ENCODE measurements at places on chromosomes 4 and X.

GRCh38 chrX:76439188-76439587 lies 11.7 kb downstream of the MAGEE1 start:
- DNase-seq, result no peak

DNA sequence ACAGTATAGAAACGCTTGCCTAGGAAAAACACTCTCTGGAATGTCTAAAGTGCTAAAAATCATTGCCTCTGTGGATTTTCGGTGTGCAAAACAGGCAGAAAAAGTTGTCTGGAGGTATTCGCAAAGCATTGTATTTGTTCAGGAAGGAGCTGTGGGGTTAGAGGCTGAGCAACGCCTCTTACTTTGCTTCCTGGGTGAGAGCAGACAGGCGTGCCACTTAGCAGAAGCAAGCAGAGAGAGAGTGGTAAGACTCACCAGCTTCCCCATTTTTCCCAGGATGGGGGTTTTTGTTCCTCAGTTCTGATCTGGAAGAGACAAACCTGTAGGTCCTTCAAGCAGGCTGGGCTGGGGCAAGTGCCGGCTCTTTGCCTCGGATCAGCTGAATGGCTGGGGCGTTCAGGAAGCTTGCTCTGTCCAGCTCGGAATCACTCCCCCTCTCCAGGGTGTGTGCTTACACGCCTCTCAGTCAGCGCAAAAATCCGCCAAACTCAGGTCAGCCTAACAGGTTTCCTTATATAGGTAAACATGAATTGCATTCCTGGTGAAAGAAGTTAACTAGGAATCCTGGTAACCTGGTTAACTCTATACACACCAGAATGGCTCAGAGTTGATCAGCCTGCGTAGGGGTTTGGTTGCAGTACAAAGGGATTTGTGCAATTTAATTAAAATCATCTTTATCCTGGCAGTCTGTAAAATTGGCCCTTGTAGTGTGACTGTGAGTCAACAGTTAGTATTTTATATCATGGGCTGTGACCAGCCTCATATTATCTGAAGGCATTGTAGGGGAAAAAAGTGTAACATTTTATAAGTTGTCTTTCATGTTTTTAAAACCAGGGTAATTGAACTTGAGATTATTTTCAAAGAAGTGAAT lies 213.1 kb upstream of the MID1 start:
- no peak for DNase-seq

- no peak for DNase-seq
These were observed 139.9 kb downstream of the TRIML1 start for GRCh38 chr4:188279184-188279583.

GRCh38 chrX:24423960-24424359 lies 41.1 kb upstream of the PDK3 start:
- no peak for DNase-seq

DNA sequence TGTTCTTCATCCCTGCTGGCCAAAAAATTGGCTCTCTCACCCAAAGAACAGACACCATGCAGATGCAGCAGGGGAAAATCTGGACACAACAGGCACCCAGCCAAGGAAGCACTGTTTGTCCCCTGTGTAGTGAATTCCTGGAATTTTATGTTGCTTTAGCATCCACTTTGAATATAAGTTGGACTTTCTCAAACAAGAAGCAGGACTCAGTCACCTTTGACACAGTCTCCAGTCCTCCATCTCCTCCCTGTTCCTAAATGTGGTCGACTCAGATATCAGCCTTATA lies 11.8 kb downstream of the ZNF182 start:
- no peak for DNase-seq

- DNase-seq, result no peak
These were observed 158.3 kb downstream of the CPE start for GRCh38 chr4:165537028-165537648.

GRCh38 chrX:120755066-120755846 lies 120.4 kb downstream of the CT47B1 start:
- DNase-seq, result no peak

GRCh38 chr4:8637456-8637984 lies 45.0 kb downstream of the CPZ start:
- DNase-seq, result no peak

DNA sequence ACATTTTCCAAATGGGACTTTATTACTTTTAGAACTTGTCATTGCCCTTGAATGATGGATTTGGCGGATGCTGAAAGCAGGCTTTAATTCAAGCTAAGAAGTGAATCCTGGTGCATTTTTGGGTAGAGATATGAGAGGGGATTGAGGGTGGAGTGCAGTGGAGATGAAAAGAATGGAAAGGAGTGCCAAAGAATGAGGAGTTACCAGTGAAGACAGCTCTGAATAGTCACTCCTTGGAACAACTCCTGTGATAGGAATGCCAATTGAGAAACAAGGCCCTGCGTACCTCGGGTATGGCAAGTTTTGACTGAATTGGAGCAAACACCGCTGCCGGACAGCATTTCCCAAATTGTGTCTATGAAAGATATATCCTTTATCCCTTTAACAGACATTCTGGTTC lies 36.5 kb upstream of the ETNPPL start:
- DNase-seq, result no peak

- no peak for DNase-seq
These were observed 28.3 kb upstream of the HPGD start for GRCh38 chr4:174550541-174550940.

- DNase-seq, result no peak
These were observed 37.9 kb upstream of the SORCS2 start for GRCh38 chr4:7154351-7154981.

DNA sequence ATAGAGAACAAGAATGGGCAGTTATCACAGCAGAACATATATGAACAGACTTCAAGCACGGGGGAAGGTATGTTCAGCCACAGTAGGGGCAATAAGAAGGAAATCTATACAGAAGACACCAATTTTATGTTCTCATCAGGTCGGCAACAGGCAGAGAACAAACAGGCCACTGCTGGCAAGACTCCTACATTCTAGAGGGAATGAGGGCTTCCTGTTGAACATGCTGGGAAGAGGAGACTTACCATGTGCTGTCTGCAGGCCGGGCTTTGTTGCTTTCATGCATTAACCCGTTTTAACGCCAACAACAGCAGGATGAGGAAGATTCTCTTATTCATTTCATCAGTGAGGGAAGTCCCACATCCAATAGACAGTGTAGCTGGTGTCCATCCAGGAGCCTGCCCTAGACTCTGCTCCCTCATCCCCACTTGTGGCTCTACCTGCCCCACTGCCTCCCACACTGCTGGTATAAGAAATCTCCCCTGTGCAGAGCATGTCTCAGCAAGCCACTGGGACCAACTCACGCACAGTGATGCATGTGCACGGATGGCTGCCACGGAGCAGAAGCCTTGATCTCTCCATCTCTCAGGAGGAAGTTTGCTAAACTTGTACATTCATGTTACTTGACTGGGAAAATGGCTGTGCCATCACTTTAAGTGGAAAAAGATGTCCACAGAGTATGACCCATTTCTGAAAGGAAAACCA lies 84.5 kb downstream of the ACOX3 start:
- DNase-seq, result no peak

DNA sequence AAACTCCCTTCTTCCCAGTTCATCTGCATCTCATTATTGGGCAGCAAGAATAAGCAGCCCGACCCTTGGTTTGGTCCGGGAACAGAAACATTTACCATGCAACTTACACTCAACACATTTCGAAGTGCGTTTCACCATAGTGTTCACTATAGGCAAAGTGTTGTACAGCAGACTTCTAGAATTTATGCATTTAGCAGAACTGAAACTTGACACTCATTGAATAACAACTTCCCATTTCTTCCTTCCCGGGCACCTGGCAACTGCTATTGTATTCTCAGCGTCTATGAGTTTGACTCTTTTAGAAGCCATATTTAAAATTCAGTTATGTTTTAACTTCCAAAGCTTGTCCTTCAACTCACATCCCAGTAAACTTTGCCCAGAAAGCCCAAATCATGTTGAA lies 840.6 kb downstream of the NLGN4X start:
- no peak for DNase-seq

GRCh38 chr4:48195853-48196252 lies 61.8 kb upstream of the TXK start:
- no peak for DNase-seq

DNA sequence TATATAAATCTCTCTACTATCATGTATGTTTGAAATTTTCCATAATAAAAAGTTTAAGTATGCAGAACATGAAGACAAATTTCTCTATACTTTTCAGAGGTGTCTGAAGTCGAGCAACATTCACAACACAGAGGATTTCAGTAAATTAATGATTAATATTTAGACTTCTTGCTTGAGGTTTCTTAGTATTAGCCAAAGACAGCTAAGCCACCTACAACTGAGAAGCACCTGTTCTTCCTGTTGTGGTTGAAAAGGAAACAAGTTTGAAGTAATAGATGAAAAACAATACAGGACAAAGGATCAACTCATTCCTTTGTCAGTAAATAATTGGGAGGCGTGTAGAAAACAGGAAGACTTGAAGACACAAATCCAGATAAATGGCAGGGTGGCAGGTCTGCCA lies 21.1 kb downstream of the SCML1 start:
- no peak for DNase-seq

DNA sequence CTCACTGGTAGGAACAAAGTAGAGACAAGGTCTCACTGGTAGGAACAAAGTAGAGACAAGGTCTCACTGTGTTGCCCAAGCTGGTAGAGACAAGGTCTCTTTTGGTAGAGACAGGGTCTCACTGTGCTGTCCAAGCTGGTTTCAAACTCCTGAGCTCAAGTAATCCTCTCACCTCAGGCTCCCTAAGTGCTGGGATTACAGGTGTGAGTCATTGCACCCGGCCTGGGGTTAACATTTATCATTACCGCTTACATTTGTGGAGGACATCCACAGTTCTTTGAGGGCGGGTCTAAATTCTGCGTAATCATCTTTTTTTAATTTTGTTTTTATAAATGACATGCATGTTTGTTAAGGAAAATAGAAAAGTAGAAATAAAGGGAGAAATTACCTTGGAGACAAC lies 12.0 kb downstream of the RAB33B start:
- no peak for DNase-seq

GRCh38 chr4:46385946-46386345 lies 4.0 kb downstream of the GABRA2 start:
- DNase-seq, result no peak

DNA sequence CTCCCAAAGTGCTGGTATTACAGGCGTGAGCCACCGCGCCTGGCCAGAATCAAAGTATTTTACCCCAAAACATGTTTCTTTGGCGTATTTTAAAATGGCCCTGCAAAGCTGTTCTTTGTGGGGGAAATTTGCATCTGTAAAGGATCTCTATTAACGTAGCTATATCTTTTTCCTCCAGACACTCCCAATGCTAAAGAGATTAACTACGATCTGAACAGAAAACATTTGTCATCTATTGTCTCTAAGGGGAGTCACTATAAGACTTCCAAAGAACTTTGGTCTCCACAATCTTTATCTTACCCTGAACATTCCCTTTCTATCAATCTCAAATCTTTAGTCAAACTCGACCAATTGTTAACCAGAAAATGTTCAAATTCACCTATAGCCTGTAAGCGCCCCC lies 19.1 kb upstream of the PDS5A start:
- DNase-seq, result no peak

GRCh38 chr4:159505266-159505975 lies 402.5 kb downstream of the RAPGEF2 start:
- no peak for DNase-seq

GRCh38 chr4:183326853-183327252 lies 4.6 kb upstream of the CLDN24 start:
- no peak for DNase-seq

DNA sequence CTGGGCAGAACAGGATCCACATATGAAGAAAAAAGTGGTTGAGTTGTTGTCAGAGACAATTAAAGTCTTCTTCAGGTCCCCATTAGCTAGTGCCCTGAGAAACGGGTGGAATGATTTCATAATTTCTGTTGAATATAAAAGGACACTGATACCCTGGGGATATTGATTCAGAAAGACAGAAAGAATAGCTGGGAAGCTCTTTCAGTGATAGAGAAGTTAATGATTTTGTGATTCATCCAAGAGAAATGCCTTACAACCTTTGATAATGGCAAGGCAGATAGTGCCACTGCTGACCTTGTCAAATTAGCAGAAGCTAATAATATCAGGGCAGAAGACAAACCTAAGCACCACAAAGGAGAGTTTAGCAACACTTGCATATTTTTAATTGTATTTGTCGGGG lies 37.9 kb downstream of the UNC5C start:
- DNase-seq, result no peak

DNA sequence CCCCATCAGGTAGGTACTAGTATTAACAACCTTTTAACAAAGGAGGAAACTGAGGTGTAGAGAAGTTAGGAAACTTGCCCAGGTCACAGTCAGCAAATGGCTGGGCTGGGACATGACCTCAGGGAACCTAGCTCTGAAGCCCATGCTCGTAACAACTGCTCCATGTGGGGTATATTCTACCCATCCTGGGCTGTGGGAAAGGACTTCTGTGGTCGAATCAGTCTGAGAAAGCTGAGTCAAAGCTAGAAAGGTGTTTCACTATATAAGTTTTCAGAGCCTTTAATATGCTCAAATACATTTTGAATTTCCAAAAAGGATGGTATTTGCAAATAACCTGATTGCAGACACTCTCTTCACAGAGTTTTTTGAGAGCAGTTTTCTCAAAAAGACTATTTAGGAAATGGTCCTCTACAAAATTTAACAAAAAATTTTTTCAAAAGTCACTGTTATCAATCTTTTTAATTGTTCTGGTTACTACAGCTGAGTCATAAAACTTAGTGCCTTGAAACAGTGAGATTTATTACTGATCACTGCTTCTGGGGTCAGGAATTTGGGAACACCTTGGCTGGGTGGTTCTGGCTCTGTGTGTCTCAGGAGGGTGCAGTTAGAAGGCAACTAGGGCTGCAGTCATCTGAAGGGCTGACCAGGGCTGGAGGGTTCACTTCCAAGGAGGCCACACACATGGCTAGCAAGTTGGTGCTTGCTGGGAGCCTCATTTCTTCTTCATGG lies 53.6 kb downstream of the NSG1 start:
- no peak for DNase-seq

GRCh38 chrX:11242704-11243103 lies 50.5 kb upstream of the AMELX start:
- DNase-seq, result no peak

GRCh38 chr4:38242822-38243387 lies 282.7 kb downstream of the PTTG2 start:
- DNase-seq, result no peak

- no peak for DNase-seq
These were observed 336.3 kb upstream of the TRAM1L1 start for GRCh38 chr4:117421706-117422105.
